HuH-7.5 (cell line): ENCODE measurements at places on chromosomes 3 and 15.

- DNase-seq: no peak
These were observed 9.8 kb downstream of the NBEAL2 start for GRCh38 chr3:46989146-46989810.

DNA sequence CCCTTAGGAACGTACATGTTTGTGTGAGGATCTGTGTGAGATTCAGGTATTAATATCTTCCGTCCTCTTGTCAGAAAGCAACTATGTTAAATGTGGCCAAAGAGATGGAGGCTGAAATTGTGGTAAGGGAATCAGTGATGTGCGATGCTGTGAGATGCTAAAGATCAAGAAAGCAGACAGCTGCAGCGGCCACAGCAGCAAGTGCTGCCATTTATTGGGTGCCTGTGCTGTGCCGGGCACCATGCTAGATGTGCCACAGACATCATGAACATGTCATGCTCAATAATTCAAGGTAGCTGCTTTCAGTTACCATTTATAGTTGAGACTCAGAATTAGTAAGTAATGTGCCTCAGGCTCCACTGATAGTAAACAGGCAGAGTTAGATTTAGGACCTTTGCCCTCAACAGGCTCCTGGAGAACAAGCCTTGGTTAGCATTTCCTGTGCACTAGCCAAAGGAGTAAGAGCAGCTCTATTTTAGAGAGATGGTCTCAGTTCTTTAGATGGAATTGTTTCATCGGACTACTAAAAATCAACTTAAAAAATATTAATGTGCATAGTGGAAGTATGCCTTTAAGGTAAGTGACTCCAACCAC, 24.9 kb downstream of the LARS2 start:
- DNase-seq: no peak

- DNase-seq: no peak
These were observed 60.0 kb downstream of the THRB start for GRCh38 chr3:24434651-24435050.

GRCh38 chr3:148998715-148999423, 7.5 kb downstream of the GYG1 start:
- DNase-seq: no peak

GRCh38 chr3:190261740-190262139, 60.5 kb downstream of the CLDN1 start:
- no peak for DNase-seq

DNA sequence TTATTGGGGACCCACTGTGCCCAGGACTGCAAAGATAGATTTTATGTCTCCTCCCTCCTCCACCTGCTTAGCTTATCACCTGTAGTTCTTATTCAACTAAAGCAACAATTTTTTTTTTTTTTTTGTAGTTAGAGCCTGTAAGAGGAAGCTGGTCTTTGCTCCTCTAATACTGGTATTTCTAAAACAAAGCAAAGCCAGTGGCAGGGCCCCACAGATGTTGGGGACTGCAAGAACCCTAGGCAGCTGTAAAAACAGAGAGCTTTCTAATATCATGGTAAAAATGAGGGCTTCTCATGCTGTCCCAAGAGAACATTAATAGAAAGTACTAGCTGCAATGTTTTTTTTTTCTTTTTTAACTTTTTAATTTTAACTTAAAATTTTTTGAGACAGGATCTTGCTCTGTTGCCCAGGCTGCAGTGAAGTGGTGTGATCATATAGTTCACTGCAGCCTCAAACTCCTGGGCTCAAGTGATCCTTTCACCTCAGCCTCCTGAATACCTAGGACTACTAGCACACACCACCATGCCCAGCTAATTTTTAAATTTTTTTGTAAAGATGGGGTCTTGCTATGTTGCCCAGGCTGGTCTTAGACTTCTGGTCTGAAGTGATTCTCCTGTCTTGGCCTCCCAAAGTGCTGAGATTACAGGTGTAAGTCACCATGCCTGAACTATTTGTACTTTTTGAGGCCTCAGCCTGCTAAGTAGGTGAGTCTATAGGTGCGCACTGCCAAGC, 27.1 kb downstream of the SPATA12 start:
- DNase-seq: no peak

DNA sequence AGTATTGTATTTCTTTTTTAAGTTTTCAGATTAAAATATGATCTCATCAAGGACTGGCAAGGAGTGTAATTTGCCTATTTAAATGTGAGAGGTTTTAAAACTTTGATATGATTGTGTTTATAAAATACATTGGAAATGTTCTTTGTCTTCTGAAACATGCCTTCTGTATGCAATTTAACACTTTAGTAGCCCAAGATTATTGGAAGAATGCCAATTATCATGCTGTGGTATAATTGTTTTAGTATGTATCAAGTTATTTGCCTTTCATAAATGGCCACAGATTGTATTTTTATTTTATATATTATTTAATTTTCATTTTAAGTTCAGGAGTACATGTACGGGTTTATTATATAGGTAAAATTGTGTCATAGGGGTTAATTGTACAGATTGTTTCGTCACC, 31.7 kb downstream of the ECT2 start:
- no peak for DNase-seq
